ENCODE measurements at places on chromosomes 3 and 15.

DNA sequence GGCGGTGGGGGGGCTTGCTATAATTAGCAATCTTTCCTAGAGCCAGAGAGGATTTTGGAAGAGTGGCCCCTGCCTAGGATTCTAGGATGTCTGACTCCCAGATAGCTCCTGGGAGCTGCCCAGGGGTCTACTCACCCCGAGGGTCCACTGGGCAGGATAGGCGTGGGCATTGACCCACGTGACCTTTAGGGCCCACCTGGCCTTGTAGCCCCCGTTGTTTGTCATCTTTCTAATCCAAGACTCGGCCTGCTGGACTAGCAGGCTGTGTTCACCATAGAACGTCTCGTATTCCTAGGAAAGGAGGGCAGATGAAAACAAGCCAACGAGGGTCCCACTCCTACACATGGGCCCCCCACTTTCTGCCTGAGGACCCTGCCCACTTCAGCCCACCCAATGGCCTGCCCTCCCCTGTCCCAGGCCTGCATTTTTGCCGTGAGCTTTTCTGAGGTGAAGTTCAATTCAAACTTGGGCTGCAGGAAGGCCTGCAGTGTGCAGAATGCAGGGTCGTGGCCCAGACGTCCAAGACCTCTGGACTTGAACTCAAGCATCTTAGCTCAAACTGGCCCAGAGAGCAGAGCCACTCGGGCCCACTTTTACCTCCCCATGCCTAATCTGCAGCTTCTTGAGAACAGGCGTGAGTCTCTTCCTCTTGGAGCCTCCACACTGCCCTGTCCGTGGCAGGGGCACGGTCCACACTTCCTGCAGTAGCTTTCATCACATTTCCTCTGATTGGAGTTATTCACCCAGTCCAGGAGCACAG lies 41.5 kb downstream of the MUC4 start:
- DNase-seq = no peak

DNA sequence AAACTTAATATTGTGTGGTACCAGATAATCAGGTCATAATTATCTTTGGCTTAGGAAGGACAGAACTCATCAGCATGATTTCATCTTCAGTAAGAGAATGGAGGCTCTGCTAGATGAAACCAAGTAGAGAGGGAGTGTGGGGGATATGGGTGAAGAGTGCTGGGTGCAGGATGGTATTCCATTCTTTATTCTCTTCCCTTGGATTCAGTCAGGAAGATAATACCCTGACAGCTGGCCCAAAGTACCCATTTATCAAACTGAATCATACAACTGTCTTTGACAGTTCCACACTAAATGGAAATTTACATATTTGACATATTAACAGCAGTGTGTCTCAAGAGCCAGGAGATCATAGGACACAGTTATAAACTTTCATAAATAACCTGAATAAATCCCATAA lies 44.7 kb downstream of the GOLIM4 start:
- no peak for DNase-seq

DNA sequence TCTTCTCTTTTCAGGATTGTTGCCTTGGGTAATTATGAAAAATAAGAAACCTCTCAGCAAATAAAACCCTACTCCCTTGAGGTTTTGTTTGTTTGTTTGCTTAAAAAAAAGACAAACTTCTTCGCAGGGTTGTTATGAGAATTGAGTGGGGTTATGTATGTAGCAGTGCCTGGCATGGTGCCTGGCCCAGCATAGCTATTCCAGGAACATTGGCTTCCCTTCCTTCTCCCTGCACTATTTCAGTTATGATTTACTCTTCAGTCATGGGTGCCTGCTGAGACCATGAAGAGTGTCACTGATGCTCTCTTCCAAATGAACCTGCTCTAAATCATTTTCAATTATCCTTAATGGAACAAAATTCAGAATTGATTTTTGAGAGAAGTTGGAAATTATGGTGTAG lies 283.5 kb upstream of the ROPN1 start:
- no peak for DNase-seq

DNA sequence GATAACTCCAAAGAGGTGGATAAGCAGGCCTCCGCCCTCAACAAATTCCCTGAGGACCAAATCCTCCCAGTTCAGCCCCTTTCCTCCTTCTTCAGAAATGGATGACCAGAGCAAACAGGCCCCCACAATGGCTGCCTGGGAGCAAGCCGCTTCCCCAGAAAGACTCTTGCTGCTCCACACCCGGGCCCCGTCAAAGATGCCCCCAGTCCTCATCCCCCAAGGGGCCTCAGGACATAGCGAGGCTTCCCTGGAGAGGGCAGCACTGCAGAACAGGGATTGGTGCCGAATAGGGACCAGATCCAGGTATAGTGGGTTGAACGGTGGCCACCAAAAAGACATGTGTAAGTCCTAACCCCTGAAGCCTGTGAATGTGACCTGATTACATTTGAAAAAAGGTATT lies 502.3 kb downstream of the SHQ1 start:
- DNase-seq = no peak

GRCh38 chr15:62909257-62909656 lies 133.3 kb upstream of the TPM1 start:
- no peak for DNase-seq

Measured in LoVo (cell line).